ENCODE measurements at places on chromosomes 4 and X.

DNA sequence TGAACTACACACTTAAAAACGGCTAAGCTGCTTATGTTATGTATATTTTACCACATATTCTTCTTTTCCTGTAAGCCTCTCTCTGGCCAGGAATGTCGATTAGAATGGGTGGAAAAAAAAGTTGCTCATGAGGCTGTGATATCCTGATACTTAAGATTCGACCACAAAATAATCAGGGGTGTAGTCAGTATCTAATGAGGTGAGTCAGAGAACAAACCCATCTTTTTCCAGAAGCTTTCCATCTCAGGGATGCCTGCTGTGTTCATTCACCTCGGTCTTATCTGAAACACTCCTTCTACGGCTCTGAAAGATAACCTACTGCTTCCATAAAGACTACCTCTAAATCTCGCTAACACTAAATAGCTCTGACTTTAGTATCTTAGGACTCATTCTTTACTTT is 142.7 kb upstream of the MAP3K15 start:
- H3K27me3 ChIP-seq = no peaks in the 10 kb centered on the region
- H3K36me3 ChIP-seq = peaks cover 9% of the 10 kb centered on the region
- H3K4me3 ChIP-seq = no peak overlapping the region
- H3K27ac ChIP-seq = no peak overlapping the region

DNA sequence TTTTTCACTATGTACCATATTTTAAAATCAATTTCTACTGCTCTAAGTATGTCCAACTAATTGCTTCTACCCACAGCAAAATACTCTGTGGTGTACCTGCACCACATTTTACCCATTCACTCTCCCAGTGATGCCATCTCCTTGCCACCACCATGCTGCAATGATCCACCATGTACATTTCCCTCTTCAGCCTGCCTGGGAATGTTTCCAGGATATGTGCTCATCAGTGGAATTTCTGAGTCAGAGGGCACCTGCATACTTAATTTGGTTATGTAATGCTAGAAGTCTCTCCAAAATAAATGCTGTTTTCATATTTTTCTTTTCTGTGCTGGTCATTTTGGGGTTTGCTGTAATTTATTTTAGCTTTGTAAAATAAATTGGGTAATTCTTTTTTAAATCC is 33.2 kb upstream of the OCIAD2 start:
- no peak overlapping the region for H3K4me3 ChIP-seq
- no peak for DNase-seq
- H3K27ac ChIP-seq = no peak overlapping the region
- H3K4me1 ChIP-seq = peaks cover 8% of the 10 kb centered on the region
- H3K27me3 ChIP-seq = no peaks in the 10 kb centered on the region

GRCh38 chr4:172785613-172786012 is 383.0 kb upstream of the GALNT7 start:
- DNase-seq = no peak
- H3K4me1 ChIP-seq = no peaks in the 10 kb centered on the region
- H3K27ac ChIP-seq = no peak overlapping the region
- H3K4me3 ChIP-seq = no peak overlapping the region
- no peaks in the 10 kb centered on the region for H3K36me3 ChIP-seq
- no peaks in the 10 kb centered on the region for H3K27me3 ChIP-seq

DNA sequence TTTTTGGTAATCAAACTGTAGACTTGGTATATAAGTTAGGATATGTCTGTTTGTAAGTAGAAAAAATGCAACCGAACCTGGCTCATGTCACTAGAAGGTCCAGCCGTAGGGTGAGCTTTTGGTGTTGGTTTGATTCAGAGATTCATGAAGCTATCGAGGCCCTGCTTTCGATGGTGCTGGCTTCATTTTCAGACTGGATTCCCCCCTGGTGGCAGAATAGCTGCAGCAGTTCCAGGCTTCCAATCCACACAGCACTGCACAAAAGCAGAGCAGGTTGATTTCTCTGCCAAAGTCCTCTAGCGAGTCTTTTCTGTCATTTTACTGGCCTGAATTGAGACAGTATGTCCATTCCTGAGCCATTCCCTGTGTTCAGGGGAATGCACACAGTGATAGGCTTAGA is 33.1 kb downstream of the PDK3 start:
- peaks cover 37% of the 10 kb centered on the region for H3K4me1 ChIP-seq
- peak overlapping the region; percentile 55 for H3K27ac ChIP-seq
- no peak for DNase-seq
- peaks cover 7% of the 10 kb centered on the region for H3K27me3 ChIP-seq
- H3K4me3 ChIP-seq = no peak overlapping the region
- peaks cover 30% of the 10 kb centered on the region for H3K36me3 ChIP-seq

- no peak for DNase-seq
- no peaks in the 10 kb centered on the region for H3K36me3 ChIP-seq
- H3K27me3 ChIP-seq = no peaks in the 10 kb centered on the region
- no peak overlapping the region for H3K4me3 ChIP-seq
These were observed 402.4 kb upstream of the NDST4 start for GRCh38 chr4:115515772-115516171.

All from activated T-cell treated with anti-CD3 and anti-CD28 coated beads, Interleukin-2, amount 50 U/mL, for 24 hours (primary cell).